Epithelial cell of proximal tubule (primary cell): ENCODE measurements at places on chromosomes 12 and 14. TPM values are rescaled to one million over a fixed set of nuclear protein-coding genes. Genes with fewer than 3 reads are reported as not detected.

GRCh38 chr12:22306311-22306710 is 28.2 kb downstream of the ST8SIA1 start:
- no peak for DNase-seq

Gene SLC8B1
- total RNA-seq: 26.0 and 26.6 TPM in 2 replicates

- no peak for DNase-seq
Observed at GRCh38 chr12:569803-570434, 93.3 kb downstream of the NINJ2 start.

DNA sequence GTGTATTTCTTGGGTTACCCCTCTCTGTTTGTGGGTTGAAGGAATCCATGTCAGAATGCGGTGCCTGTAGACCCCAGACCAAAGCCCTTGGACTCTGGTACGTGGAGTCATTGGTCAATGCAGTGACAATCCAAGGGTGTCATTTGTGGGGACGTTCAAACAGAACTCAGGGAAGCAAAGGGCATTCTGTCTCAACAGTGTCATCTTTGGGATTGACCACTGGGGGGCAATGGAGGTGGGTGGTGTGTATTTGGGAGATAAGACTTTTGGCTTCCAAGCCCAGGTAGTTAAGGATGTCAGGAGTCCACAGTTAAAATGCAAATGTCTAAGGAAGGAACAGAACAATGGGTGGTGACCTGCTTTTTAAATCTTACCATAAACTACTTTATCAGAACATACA is 54.6 kb upstream of the CCDC175 start:
- no peak for DNase-seq

DNA sequence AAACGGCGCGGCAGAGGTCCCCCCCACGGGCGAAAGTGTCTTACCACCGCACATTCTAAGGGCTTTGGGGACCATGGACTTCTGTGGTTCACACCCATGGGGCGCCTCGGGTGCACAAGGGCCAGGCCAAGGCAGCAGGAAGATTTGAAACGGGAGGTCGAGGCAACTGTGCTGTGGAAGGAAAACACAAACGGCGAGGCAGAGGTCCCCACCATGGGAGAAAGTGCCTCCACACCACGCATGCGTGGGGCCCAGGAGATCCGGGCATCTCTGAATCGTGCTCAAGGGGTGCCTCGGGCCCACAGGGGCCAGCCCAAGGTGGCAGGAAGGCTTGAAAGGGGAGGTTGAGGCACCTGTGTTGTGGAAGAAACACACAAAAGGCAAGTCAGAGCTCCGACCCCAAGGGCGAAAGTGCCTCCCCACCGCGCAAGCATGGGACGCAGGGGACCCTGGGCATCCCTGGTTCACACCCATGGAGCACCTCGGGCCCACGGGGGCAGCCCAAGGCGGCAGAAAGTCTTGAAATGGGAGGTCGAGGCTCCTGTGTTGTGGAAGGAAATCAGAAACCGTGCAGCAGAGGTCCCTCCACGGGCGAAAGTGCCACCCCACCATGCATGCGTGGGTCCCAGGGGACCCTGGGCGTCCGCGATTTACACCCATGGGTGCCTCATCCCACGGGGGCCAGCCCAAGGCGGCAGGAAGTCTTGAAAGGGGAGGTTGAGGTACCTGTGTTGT is 371.0 kb downstream of the ALG10 start:
- DNase-seq: no peak

DNA sequence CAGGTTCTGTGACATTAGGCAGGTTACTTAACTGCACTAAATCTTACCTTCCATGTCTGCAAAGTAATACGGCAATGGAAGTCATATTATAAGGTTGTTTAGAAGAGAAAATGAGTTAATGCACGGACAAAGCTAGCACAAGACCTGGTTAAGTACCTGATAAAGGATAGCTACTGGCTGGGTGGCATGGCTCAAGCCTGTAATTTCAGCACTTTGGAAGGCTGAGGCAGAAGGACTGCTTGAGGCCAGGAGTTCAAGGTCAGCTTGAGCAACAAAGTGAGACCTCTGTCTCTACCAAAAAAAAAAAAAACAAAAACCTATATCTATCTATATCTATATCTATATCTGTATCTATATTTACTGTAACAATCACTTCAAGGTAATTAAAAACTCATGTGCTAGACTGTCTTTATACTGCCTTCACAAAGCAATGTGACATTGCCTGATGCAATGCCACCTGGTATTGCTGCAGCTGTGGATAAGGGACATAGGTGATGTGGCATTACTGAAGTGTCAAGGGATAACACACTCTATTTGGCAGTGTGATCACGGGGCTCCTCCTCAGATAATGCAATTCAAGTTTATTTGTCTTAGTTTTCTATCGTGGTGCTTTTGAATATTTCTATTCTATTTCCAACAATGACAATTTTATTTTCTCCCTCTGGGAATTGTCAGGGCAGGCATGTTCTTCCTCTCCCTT is 107.1 kb downstream of the PAX9 start:
- no peak for DNase-seq

- no peak for DNase-seq
Observed at GRCh38 chr12:49244176-49244575, 20.7 kb upstream of the TUBA1C start.

Gene CEBPE
- total RNA-seq: not detected in 2 replicates

DNA sequence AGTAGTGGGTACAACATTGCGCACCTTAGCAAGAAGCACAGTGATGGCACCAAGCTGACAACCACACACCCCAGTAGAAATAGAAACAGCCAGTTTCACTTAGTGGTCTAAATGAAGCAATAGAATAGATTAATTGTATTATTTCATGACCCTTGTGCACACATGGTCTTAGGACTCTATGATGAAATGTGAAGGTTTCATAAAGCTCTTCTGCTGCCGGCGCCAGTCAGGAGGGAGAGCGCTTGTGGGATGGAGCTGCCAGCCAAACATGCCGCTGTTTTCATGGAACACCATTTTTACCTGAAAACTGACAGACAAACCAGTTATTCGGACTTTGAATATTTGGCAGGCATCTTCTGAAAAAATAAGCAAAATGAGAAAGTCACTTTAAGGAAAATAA is 100.0 kb downstream of the PPP2R5C start:
- no peak for DNase-seq

DNA sequence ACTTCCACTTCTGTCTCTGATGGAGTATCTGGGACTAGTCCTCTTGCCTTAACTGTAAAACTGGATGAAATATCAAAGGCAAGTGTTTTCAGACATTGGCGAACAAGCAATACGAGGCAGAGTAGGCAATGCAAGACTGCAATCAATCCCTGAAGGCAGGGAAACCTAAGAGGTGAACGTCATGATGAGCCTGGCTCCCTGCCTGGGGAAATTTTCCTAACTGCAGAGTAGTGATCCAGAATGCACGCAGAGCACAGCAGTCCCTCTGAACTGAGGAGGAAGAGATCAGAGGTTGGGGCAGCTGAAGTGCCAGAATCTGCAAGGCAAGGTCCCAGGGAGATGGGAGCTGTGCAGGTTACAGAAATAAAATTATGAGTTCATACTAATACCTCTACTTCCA is 18.5 kb downstream of the BHLHE41 start:
- no peak for DNase-seq

GRCh38 chr14:24944800-24945199 is 105.1 kb downstream of the STXBP6 start:
- DNase-seq: no peak

Gene SIX1
- 4.6 and 6.5 TPM in 2 replicates for total RNA-seq

DNA sequence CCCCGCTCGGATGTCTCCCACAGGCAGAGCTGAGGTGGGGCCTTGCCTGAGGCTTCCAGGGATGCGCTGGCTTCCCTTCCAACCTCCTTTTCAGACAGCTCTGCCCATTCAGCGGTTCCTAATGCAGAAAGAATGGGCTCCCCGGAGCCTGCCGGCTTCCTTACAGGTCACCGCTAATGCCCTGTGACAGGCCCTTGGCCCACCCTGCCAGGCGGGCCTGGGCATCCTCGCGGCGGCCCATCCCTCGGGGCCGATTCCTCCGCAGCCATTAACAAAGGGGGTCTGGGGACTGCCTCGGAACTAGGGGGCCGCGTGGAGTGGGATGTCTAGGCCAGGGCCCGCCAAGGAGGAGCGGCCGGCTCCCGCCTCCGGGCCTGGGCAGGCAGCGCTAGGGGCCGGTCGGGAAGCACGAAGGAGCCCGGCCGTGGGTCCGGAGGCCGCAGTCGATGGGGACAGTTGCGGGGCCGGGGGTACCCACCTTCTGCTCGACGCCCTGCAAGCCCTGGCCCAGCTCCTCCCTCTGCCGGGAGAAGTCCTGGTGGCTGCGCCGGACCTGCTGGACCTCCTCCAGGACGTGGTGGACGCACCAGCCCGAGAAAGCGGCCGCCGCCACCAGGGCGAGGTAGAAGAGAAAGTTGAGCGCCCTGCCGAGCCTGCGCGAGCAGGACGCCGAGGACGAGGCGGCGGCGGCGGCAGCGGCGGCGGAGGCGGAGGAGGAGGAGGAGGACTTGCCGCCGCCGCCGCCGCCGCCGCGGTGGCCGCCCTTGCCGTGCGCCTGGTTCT is 738 bp downstream of the CKAP4 start:
- DNase-seq: no peak

- DNase-seq: no peak
Observed at GRCh38 chr12:56874821-56875220, 59.4 kb downstream of the SDR9C7 start.

Gene TTC9
- 12.8 and 24.8 TPM in 2 replicates for total RNA-seq

DNA sequence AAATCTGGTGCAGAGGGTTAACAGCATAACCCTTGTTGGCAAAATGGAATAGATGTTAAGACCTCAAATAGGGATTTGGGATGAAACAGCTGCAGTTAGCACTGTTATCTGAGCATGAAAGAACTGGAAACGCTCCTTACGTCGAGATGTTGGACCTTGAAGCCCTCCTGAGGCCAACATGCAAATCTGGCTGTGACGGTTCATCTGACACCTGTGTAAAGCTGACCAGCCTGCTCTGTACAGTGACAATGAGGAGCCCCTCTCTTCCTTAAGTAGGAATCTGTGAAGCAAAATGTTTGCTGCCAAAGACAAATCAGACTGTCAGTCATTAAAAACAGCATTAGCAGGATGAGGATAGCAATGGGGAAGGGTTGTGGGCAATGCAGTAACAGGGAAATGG is 36.5 kb downstream of the PAPLN start:
- no peak for DNase-seq

- no peak for DNase-seq
Observed at GRCh38 chr12:120640861-120641833, 721 bp downstream of the CABP1 start.

GRCh38 chr12:1313906-1314305 is 280.5 kb downstream of the FBXL14 start:
- no peak for DNase-seq

- DNase-seq: no peak
Observed at GRCh38 chr14:37343307-37344094, 145.8 kb downstream of the MIPOL1 start.

- peak; percentile 16 for DNase-seq
Observed at GRCh38 chr12:87509237-87509820, 519.9 kb downstream of the C12orf50 start.

- DNase-seq: no peak
Observed at GRCh38 chr14:22564463-22564862, 24.6 kb downstream of the DAD1 start.

DNA sequence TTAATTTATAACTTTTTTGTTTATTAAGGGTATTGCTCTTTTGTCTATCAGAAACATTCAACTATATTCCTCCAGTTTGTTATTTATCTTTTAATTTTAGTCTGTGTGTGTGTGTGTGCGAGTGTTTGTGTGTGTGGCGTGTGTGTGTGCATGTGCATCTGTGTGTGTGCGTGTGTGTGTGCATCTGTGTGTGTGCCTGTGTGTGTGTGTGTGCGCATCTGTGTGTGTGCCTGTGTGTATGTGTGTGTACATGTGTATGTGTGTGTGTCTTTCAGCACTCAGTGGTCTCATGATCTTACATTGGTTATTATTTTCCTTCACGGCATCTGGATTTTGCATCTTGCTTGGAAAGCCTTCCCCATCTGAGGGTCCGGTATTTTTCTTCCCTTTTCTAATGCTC is 281.1 kb upstream of the RTL1 start:
- DNase-seq: no peak
